ENCODE measurements at places on chromosomes 12 and 14. TPM values are rescaled to one million over a fixed set of nuclear protein-coding genes. Genes with fewer than 3 reads are reported as not detected.

The TRPV4 gene
- polyA plus RNA-seq = 3.1 TPM

The TMPRSS12 gene
- 0.12 TPM for polyA plus RNA-seq

The IL22 gene
- polyA plus RNA-seq = not detected

The ACRBP gene
- 5.4 TPM for polyA plus RNA-seq

The ARMH4 gene
- polyA plus RNA-seq = 15.8 TPM

The PRR4 gene
- polyA plus RNA-seq = 7.5 TPM

The TAS2R30 gene
- polyA plus RNA-seq = 0.32 TPM

The TAC3 gene
- polyA plus RNA-seq = 0.81 TPM

The ARG2 gene
- polyA plus RNA-seq = 3.9 TPM

The TBX3 gene
- 107 TPM for polyA plus RNA-seq

The CPNE6 gene
- not detected for polyA plus RNA-seq

The TAS2R10 gene
- polyA plus RNA-seq = 2.9 TPM

The LGALS3 gene
- polyA plus RNA-seq = 41.2 TPM

The PLCZ1 gene
- polyA plus RNA-seq = 3.0 TPM

The ANG gene
- 8.1 TPM for polyA plus RNA-seq

The PKP2 gene
- 6.7 TPM for polyA plus RNA-seq

The ETFBKMT gene
- polyA plus RNA-seq = 3.4 TPM

The PSMB5 gene
- 177 TPM for polyA plus RNA-seq

The FAM186B gene
- polyA plus RNA-seq = 4.0 TPM

The SYT10 gene
- 0.08 TPM for polyA plus RNA-seq

The MFAP5 gene
- 0.87 TPM for polyA plus RNA-seq

The CLEC9A gene
- polyA plus RNA-seq = 2.5 TPM

The MYBPC1 gene
- 0.17 TPM for polyA plus RNA-seq

The IFNG-AS1 gene
- polyA plus RNA-seq = not detected

The RBP5 gene
- polyA plus RNA-seq = 25.7 TPM

The OTX2 gene
- not detected for polyA plus RNA-seq

The UBC gene
- polyA plus RNA-seq = 983 TPM

The RPGRIP1 gene
- polyA plus RNA-seq = 0.70 TPM

The LHX5 gene
- polyA plus RNA-seq = not detected

The SPTB gene
- 2.2 TPM for polyA plus RNA-seq

The PDZRN4 gene
- 0.30 TPM for polyA plus RNA-seq

The KLRG1 gene
- 2.3 TPM for polyA plus RNA-seq

The IL23A gene
- polyA plus RNA-seq = 0.83 TPM

The XPOT gene
- polyA plus RNA-seq = 51.9 TPM

The CDK4 gene
- 253 TPM for polyA plus RNA-seq

The TMEM117 gene
- 6.5 TPM for polyA plus RNA-seq

The KRT6C gene
- not detected for polyA plus RNA-seq

The MUCL1 gene
- polyA plus RNA-seq = not detected

The PLEKHD1 gene
- 0.30 TPM for polyA plus RNA-seq

The METAP2 gene
- polyA plus RNA-seq = 115 TPM

The EPYC gene
- polyA plus RNA-seq = not detected

The RHOJ gene
- polyA plus RNA-seq = 57.6 TPM

The ACOT4 gene
- 0.73 TPM for polyA plus RNA-seq
